ENCODE measurements at places on chromosomes 13 and 19.
A peak's percentile ranks its signal among the peaks of the same experiment; 100 is the strongest.

DNA sequence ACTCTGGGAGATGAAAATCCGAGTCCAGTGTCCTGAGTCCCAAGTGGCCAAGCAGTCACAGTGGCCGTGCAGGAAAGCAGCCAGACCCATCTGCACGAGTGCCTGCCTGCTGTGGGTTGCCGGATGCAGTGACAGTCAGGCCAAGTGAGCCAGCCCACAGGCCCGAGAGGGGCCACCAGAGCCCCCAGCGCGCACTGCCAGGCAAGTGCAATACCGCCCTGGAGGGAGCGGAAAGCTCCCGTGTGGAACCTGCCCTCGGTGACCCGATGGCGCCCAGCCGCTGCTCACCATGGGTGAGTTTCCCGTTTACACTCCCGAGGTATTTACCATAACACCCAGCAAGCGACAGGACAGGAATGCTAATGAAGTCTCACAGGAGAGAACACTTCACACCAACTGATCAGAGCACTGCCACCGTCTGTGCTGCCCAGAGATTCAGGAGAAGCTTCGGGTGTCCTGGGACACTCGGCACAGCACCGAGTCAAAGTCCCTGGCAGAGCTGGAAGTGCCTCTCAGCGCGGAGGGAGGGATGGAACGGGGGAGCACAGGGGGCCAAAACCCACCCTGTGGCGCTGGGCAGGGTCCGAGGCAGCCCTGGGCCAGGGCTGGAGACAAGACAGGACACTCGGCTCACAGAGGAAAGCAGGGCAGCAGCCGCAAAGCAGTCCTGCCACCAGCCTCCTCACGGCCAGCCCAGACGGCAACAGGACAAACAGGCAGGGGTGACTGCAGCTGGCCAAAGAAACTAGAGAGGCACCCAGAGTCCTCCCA, 21.3 kb upstream of the TINCR start:
- no peak overlapping the region for H3K4me3 ChIP-seq
- H3K27ac ChIP-seq = no peak overlapping the region
- no peak for DNase-seq
- peaks cover 74% of the 10 kb centered on the region for H3K36me3 ChIP-seq
- H3K4me1 ChIP-seq = peaks cover 4% of the 10 kb centered on the region

GRCh38 chr13:37368501-37368900, 230.1 kb downstream of the POSTN start:
- DNase-seq = no peak
- H3K4me3 ChIP-seq = no peak overlapping the region
- H3K27me3 ChIP-seq = no peaks in the 10 kb centered on the region
- H3K36me3 ChIP-seq = no peaks in the 10 kb centered on the region
- H3K27ac ChIP-seq = no peak overlapping the region

- peak; percentile 58 for DNase-seq
- no peaks in the 10 kb centered on the region for H3K36me3 ChIP-seq
- H3K27ac ChIP-seq = no peak overlapping the region
- H3K27me3 ChIP-seq = no peaks in the 10 kb centered on the region
- no peak overlapping the region for H3K4me3 ChIP-seq
These were observed 24.4 kb downstream of the MYO1F start for GRCh38 chr19:8552810-8553209.

DNA sequence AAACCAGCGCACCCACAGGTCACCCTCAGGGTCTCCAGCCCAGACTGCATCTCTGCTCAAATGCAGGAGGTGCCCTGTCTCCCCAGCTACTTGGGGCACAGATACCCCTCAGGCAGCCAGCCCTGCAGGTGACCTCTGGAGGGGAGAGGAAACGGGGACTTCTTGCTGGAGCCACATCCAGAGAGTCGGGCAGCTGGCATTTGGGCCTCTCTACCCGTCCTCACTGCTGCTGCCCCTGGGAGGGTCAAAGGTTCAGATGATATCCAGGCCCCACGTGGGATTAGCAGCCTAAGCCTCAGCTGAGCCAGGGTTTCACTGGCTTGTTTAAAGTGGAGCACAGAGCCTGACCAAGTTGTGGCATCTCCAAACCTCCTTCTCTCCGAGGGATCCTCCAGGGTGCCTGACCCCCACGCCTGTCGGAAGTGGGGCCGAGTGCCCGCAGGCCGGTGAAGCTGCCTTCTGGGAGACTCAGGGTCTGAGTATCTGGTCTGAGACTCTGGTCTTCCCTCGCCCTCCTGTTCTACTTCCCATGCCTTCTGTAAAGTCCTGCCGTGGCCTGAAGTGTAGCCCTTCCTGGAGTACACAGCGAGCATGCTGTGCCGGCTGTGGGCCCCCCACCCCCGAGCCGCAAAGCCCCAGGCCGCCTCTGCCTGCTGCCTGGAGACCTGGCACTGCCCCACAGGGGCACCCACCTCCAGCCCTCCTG, 2.1 kb downstream of the RASA3 start:
- no peaks in the 10 kb centered on the region for H3K36me3 ChIP-seq
- H3K4me1 ChIP-seq = no peaks in the 10 kb centered on the region
- no peak overlapping the region for H3K4me3 ChIP-seq
- peaks cover 17% of the 10 kb centered on the region for H3K27me3 ChIP-seq

- H3K27me3 ChIP-seq = no peaks in the 10 kb centered on the region
- no peak for DNase-seq
- no peak overlapping the region for H3K27ac ChIP-seq
- no peak overlapping the region for H3K4me3 ChIP-seq
These were observed 117.7 kb downstream of the LHFPL6 start for GRCh38 chr13:39485314-39485700.

DNA sequence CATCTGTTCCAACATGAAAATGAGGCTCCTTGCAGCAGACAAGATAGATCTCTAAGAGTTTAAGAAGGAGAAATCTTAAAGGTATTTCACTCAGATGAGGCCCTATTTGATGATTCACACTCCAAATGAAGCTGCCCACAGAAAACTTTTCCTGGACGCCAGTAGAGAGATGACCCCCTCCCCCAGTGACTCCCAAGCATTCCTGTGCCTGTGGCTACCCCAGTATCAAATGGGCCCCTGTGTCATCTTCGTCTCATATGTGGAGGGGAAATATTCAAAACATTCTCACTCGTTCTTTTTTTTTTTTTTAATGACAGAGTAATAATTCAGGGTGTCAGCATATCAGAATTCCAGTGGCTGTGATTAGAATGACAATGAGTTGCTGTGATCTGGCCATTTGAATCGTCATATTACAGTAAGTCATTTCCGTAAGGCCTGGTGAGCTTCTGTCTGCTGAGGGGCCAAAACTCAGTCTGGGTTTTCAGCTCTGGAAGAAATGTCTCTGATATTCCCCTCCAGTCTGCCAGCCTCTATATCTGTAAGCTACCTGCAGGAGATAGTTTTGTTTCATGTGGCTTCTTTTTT, 194.7 kb downstream of the URI1 start:
- no peaks in the 10 kb centered on the region for H3K4me1 ChIP-seq
- DNase-seq = no peak
- no peaks in the 10 kb centered on the region for H3K27me3 ChIP-seq
- H3K4me3 ChIP-seq = no peak overlapping the region
- H3K27ac ChIP-seq = no peak overlapping the region

GRCh38 chr19:4815426-4816201, 15.9 kb downstream of the TICAM1 start:
- peaks cover 37% of the 10 kb centered on the region for H3K4me1 ChIP-seq
- peak; percentile 93 for DNase-seq
- H3K27me3 ChIP-seq = no peaks in the 10 kb centered on the region
- H3K4me3 ChIP-seq = no peak overlapping the region
- peak overlapping the region; percentile 45 for H3K27ac ChIP-seq
- peaks cover 4% of the 10 kb centered on the region for H3K36me3 ChIP-seq

GRCh38 chr13:98505217-98505616, 71.7 kb downstream of the STK24 start:
- peaks cover 95% of the 10 kb centered on the region for H3K4me1 ChIP-seq
- peak overlapping the region; percentile 13 for H3K27ac ChIP-seq
- no peaks in the 10 kb centered on the region for H3K27me3 ChIP-seq
- peaks cover 1% of the 10 kb centered on the region for H3K36me3 ChIP-seq
- H3K4me3 ChIP-seq = no peak overlapping the region

DNA sequence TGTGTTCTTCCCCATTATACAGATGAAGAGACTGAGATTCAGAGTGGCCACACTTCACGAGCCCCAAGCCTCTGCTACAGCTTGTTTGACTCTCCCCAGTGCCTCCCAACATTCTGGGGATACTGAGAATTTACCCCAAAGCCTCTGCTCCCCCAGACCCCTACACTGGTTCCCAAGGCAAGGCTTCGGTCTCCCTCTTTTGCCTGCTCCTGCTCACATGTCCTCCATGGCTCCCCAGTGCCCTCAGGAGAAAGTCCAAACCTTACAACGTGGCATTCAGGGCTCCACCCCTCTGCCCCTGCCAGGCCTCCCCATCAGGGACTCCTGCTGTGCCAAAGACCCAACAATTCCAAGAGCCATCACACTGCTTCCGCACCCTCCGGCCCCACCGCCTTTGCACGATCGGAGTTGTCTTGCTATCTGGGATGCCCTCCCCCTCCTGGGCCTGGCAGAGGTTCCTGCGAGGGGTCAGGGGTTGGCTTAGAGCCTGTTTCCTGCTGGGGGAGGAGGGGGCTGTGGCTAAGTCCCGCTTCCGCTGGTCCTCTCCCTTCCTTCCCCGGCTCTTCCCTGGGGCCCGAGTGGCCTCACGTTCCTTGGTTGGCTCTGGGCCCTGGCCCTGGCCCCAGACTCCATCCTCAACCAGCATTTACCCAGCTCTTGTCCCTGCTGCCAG, 15.4 kb downstream of the GTPBP3 start:
- H3K4me3 ChIP-seq = no peak overlapping the region
- H3K4me1 ChIP-seq = peaks cover 19% of the 10 kb centered on the region
- no peak for DNase-seq
- H3K36me3 ChIP-seq = no peaks in the 10 kb centered on the region

GRCh38 chr13:44312834-44313551, 60.6 kb upstream of the SERP2 start:
- no peaks in the 10 kb centered on the region for H3K4me1 ChIP-seq
- DNase-seq = peak; percentile 14
- no peaks in the 10 kb centered on the region for H3K36me3 ChIP-seq
- no peak overlapping the region for H3K27ac ChIP-seq
- no peak overlapping the region for H3K4me3 ChIP-seq

- no peak overlapping the region for H3K27ac ChIP-seq
- no peaks in the 10 kb centered on the region for H3K36me3 ChIP-seq
- H3K4me1 ChIP-seq = no peaks in the 10 kb centered on the region
- H3K4me3 ChIP-seq = no peak overlapping the region
- H3K27me3 ChIP-seq = peaks cover 1% of the 10 kb centered on the region
These were observed 47.9 kb upstream of the C13orf42 start for GRCh38 chr13:51158880-51159518.

- no peaks in the 10 kb centered on the region for H3K27me3 ChIP-seq
- no peak for DNase-seq
- peaks cover 18% of the 10 kb centered on the region for H3K4me1 ChIP-seq
- peak overlapping the region; percentile 71 for H3K4me3 ChIP-seq
- H3K27ac ChIP-seq = peak overlapping the region; percentile 69
- no peaks in the 10 kb centered on the region for H3K36me3 ChIP-seq
These were observed 32.8 kb downstream of the ZSWIM9 start for GRCh38 chr19:48203222-48203793.

DNA sequence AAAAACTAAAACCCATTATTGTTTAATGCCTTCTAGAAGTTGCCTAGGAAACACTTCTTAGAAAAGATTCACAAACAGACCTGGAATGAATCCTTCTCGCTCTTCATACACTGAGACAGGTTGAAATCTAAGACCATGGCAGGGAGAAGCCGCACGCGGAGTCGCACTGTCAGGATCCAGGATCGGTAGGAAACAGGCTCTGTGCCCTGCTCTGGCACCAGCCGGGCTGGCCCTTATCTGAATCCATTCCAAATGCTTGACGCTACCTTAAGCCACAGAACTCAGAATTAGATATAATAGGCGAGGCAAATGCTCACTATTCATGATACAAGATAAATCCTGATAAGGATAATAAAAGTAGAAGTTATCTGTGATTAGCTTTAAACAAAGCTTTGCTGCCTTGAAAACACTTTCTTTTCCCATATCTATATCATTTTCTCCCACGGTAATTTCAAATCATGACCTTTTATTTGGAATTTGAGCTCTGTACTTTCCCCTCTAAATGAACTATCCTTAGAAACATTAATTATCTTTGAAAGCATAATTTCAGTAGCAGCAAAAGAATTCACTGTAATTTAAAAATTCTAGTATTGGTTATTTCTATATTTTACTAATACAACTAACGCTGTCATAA, 385.6 kb downstream of the IRS2 start:
- no peaks in the 10 kb centered on the region for H3K4me1 ChIP-seq
- no peaks in the 10 kb centered on the region for H3K27me3 ChIP-seq
- no peaks in the 10 kb centered on the region for H3K36me3 ChIP-seq
- H3K4me3 ChIP-seq = no peak overlapping the region
- DNase-seq = no peak

- no peak overlapping the region for H3K27ac ChIP-seq
- H3K36me3 ChIP-seq = no peaks in the 10 kb centered on the region
- no peak for DNase-seq
- no peaks in the 10 kb centered on the region for H3K27me3 ChIP-seq
- no peak overlapping the region for H3K4me3 ChIP-seq
- H3K4me1 ChIP-seq = no peaks in the 10 kb centered on the region
These were observed 8.4 kb upstream of the FLT1 start for GRCh38 chr13:28503182-28503967.

DNA sequence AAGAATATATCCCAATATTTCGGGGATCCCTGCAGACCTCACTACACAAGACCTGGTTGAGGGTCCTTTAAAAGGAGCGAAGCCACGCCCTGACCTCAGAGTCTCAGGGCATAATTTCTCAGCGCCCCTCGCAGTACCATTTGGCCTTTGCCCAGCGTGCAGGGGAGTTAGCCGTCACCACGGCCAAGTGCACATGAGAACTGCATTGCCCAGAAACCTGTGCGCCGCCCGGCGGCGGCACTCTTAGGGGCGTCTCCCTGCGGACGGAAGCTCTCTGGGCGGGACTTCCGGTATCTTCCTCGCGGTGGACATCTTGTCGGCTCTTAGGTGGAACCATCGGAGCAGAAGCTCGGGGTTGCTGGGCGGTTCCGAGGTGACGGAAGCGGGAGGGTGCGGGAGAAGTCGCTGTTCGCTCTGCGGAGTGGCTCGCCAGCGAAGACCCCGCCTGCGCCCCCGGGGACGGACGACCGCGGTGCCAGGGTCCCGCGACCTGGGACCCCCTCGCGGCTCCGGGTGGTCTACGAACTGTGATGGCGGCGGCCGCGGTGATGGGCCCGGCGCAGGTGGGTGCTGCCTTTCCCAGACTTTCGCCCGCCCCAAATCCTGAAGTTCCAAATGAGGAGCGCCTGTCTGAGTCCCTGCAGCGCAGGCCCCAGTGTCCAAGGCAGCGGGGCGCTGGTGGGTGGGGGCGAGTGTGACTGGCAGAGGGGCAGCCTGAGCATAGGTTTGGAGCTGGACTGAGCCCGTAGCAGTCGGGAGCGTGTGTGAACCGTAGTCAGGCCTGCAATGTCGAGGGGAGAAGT, at the start of gene ZNF134:
ZNF134 (plus strand) TSS at position 302 of the 803 bp plus-strand sequence. CDS start 5,227 bp downstream, outside the sequence.
- peak; percentile 87 for DNase-seq
- peak within 1 kb of the TSS; percentile 59 for H3K27ac ChIP-seq
- no peaks in the 10 kb centered on the region for H3K27me3 ChIP-seq
- peak within 1 kb of the TSS; percentile 97 for H3K4me3 ChIP-seq

All from HepG2 (cell line).